ENCODE measurements at places on chromosomes 13 and 19. TPM values are rescaled to one million over a fixed set of nuclear protein-coding genes. Genes with fewer than 3 reads are reported as not detected.

GRCh38 chr19:51364200-51365106, 1.7 kb downstream of the ETFB start:
- no peaks in the 10 kb centered on the region for H3K27me3 ChIP-seq
- peaks cover 47% of the 10 kb centered on the region for H3K4me1 ChIP-seq
- no peak overlapping the region for H3K4me3 ChIP-seq
- peak overlapping the region; percentile 94 for H3K27ac ChIP-seq

DNA sequence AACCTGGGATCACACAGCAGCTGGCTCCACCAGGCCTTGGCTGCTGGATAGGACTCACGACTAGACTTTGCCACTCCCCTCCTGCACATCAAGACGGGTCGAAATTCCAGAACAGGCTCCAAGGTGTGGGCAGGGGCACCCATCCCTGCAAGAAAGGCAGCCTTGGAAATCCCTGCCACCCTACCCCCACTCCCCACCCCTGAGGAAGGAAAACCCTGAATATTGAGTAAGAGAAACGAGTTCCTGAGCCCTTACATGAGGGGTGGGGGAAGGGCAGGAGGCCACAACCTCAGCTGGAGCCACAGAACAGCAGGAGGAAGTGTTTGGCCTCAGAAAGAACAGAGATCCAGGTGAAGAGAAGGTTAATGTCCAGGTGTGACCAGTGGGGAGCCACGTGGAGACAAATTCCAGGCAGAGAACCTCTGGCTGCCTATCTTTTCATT, 20.1 kb downstream of the DEDD2 start:
- no peak overlapping the region for H3K27ac ChIP-seq
- peak; percentile 76 for DNase-seq
- H3K27me3 ChIP-seq = no peaks in the 10 kb centered on the region
- H3K4me1 ChIP-seq = no peaks in the 10 kb centered on the region
- peaks cover 9% of the 10 kb centered on the region for H3K36me3 ChIP-seq
- H3K4me3 ChIP-seq = no peak overlapping the region

DNA sequence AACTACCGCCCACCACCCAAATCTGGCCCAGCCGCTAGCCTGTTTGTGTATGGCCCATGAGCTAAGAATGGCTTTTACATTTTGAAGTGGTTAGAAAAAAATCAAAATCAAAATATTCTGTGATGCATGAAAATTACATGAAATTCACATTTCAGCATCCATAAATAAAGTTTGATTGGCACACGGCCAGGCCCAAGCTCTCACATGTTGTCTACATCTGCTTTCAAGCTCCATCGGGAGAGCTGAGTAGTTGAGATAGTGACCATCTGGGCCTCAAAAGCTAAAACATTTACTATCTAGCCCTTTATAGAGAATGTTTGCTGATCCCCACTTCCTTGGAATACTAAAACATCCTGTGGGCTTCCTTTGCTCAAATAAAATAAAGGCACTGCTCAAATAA, 14.5 kb downstream of the RFX2 start:
- H3K36me3 ChIP-seq = no peaks in the 10 kb centered on the region
- no peak overlapping the region for H3K27ac ChIP-seq
- no peaks in the 10 kb centered on the region for H3K27me3 ChIP-seq
- no peak for DNase-seq

DNA sequence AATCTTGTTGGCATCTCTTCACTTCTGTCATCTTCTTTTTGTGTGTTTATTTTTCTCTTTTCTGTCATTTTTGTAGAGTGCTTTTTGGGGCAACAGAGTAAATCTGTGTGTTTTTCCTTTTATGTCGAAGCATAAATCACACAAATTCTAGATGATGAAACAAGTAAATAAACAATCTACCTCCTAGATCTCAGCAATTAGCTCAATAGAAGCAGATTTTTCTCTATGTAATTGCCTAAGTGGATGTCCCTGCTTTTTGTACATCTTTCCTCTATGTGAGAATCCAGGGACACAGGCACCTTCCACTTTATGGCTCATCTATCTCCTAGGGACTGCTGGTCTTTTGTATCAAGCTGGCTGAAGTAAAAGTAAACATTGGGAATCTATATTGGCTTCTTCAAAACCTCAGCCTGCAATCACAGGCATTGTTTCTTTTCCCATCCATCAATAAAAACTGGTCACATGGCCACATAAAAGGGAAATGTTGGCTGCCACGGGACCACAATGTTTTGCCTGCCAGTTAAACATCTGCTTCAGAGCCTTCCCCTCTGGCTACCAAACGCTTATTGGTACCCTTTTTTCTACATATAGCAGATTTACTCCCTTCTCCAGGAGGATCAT, 323.8 kb downstream of the LMO7 start:
- no peaks in the 10 kb centered on the region for H3K4me1 ChIP-seq
- H3K36me3 ChIP-seq = no peaks in the 10 kb centered on the region
- no peak overlapping the region for H3K27ac ChIP-seq
- no peak overlapping the region for H3K4me3 ChIP-seq
- H3K27me3 ChIP-seq = no peaks in the 10 kb centered on the region
- no peak for DNase-seq

- H3K4me3 ChIP-seq = no peak overlapping the region
- no peak for DNase-seq
- peaks cover 22% of the 10 kb centered on the region for H3K4me1 ChIP-seq
- H3K27ac ChIP-seq = no peak overlapping the region
- no peaks in the 10 kb centered on the region for H3K27me3 ChIP-seq
- H3K36me3 ChIP-seq = no peaks in the 10 kb centered on the region
Observed at GRCh38 chr13:27054760-27055159, 116.9 kb downstream of the USP12 start.

GRCh38 chr19:35901854-35902661, at the start of gene HCST:
HCST (plus strand) TSS chr19:35902529; CDS start chr19:35902594, 65 bp downstream.
- H3K36me3 ChIP-seq = no peaks in the 10 kb centered on the region
- H3K27ac ChIP-seq = peak within 1 kb of the TSS; percentile 72
- H3K27me3 ChIP-seq = no peaks in the 10 kb centered on the region
- DNase-seq = peak; percentile 88

- H3K4me3 ChIP-seq = no peak overlapping the region
- H3K36me3 ChIP-seq = peaks cover 6% of the 10 kb centered on the region
- peaks cover 33% of the 10 kb centered on the region for H3K4me1 ChIP-seq
- DNase-seq = no peak
Observed at GRCh38 chr13:44471686-44472085, 98.1 kb downstream of the SERP2 start.

GRCh38 chr13:59677966-59678814, 485.5 kb downstream of the DIAPH3 start:
- peak; percentile 31 for DNase-seq
- H3K27me3 ChIP-seq = no peaks in the 10 kb centered on the region
- peaks cover 8% of the 10 kb centered on the region for H3K4me1 ChIP-seq
- H3K36me3 ChIP-seq = no peaks in the 10 kb centered on the region
- no peak overlapping the region for H3K27ac ChIP-seq
- no peak overlapping the region for H3K4me3 ChIP-seq

DNA sequence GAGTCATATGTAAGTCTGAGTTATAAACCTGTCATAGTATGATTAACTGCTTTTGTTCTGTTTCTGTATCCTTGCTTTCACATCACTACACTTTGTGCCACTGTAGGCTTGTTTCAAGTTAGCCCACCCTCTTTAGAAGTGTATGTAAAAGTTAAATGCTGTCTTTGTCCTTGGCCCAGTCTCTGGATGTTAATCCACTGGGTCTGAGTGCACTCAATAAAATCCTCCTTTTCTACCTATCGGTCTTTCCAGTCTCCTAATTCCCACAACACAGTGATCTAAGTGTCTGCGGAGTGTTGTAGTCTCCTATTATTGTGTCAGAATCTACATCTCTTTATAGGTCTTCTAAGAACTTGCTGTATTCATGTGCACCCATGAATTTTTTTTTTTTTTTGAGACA, 14.1 kb downstream of the ZNF429 start:
- DNase-seq = no peak
- no peak overlapping the region for H3K4me3 ChIP-seq
- H3K36me3 ChIP-seq = peaks cover 26% of the 10 kb centered on the region
- H3K27me3 ChIP-seq = no peaks in the 10 kb centered on the region
- no peak overlapping the region for H3K27ac ChIP-seq
- no peaks in the 10 kb centered on the region for H3K4me1 ChIP-seq

- no peak for DNase-seq
- H3K4me1 ChIP-seq = no peaks in the 10 kb centered on the region
- H3K36me3 ChIP-seq = no peaks in the 10 kb centered on the region
- H3K27ac ChIP-seq = no peak overlapping the region
Observed at GRCh38 chr13:98350746-98351330, 173.8 kb upstream of the RNF113B start.

DNA sequence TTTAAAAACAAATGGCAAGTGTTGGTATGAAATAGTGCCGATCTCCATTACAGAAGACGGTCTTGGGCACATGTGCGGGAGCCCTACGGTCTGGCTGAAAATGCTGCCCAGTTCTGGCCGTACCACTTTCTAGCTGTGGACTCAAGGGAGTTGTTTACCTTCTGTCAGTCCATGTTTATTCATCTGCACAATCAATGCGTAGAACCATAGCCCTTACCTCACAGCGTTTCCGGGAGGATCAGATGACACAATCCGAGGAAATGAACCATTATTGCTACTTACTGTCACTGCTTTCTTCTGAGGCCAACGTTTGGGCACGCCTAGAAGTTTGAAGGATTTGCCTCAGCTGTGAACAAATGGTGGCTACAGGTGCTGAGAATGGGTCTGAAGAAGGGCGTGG, 31.2 kb downstream of the GADD45B start:
- peak overlapping the region; percentile 61 for H3K4me3 ChIP-seq
- DNase-seq = peak; percentile 89
- H3K4me1 ChIP-seq = peaks cover 16% of the 10 kb centered on the region
- H3K27ac ChIP-seq = peak overlapping the region; percentile 72
- H3K27me3 ChIP-seq = no peaks in the 10 kb centered on the region
- no peaks in the 10 kb centered on the region for H3K36me3 ChIP-seq

- H3K27me3 ChIP-seq = no peaks in the 10 kb centered on the region
- H3K27ac ChIP-seq = no peak overlapping the region
- DNase-seq = no peak
- no peaks in the 10 kb centered on the region for H3K36me3 ChIP-seq
Observed at GRCh38 chr13:49855930-49856329, 63.4 kb upstream of the KPNA3 start.

DNA sequence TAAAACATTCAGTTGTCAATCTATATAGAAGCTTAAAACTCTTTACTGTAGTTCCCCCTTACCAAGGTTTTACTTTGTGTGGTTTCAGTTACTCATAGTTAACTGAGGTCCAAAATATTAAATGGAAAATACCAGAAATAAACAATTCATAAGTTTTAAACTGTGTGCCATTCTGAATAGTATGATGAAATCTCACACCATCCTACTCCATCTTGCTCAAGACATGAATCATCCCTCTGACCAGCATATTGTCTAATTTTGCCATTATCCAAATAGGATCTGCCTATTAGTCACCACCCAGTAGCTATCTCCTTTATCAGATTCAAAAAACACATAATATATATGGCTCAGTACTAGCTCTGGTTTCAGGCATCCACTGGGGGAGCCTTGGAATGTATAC, 22.4 kb downstream of the ZNF571 start:
- H3K36me3 ChIP-seq = no peaks in the 10 kb centered on the region
- H3K27me3 ChIP-seq = no peaks in the 10 kb centered on the region
- no peaks in the 10 kb centered on the region for H3K4me1 ChIP-seq
- DNase-seq = no peak
- no peak overlapping the region for H3K27ac ChIP-seq

DNA sequence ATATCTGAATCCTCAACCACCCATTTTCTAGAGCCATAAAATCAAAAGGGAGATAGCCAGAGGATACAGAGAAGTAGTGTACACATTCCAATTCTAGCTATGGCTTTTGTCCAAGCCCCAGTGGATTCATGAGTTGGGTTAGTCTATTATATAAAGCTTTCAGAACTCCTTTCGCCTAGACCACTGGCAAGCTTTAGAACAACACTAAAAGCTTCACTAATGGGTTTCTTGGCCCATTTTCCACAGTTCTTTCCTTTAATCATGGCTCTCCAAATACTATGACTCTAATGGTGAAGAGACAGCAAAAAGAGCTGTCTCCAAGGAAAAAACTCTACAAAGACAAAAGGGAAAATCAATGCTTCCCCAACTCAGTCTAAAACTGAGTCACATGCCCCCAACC, 48.2 kb upstream of the SLITRK5 start:
- H3K27me3 ChIP-seq = no peaks in the 10 kb centered on the region
- H3K4me1 ChIP-seq = no peaks in the 10 kb centered on the region
- no peak overlapping the region for H3K27ac ChIP-seq
- no peak for DNase-seq

DNA sequence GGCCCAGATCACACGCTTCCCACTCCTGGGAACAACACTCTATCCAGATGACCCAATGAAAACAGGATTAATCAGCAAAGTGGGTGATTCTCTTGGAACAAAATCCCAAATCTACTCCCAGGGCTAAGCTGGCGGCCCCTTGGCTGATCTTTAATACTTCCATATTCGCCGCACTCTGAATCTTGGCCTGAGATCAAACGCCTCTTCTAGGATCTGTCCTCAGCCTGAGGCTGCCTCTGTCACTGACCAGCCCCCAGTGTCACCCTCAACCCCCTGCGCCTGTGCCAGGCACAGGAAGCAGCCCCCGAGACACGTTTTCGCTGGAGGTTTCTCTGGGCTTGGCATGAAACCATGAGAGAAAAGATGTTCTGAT, 2.4 kb upstream of the CTXN1 start:
- H3K27me3 ChIP-seq = no peaks in the 10 kb centered on the region
- H3K4me1 ChIP-seq = peaks cover 25% of the 10 kb centered on the region
- peak overlapping the region; percentile 92 for H3K27ac ChIP-seq
- peak; percentile 91 for DNase-seq
- peak overlapping the region; percentile 40 for H3K4me3 ChIP-seq
- H3K36me3 ChIP-seq = peaks cover 25% of the 10 kb centered on the region

- no peaks in the 10 kb centered on the region for H3K4me1 ChIP-seq
- no peak overlapping the region for H3K27ac ChIP-seq
- no peak for DNase-seq
Observed at GRCh38 chr19:42697884-42698283, 42.4 kb downstream of the PSG3 start.

- no peak overlapping the region for H3K4me3 ChIP-seq
- H3K4me1 ChIP-seq = no peaks in the 10 kb centered on the region
- peaks cover 4% of the 10 kb centered on the region for H3K27me3 ChIP-seq
- H3K27ac ChIP-seq = no peak overlapping the region
- no peaks in the 10 kb centered on the region for H3K36me3 ChIP-seq
Observed at GRCh38 chr13:77489566-77490337, 45.8 kb upstream of the SCEL start.

GRCh38 chr19:11566164-11566563, 7.1 kb upstream of the ELOF1 start:
- H3K36me3 ChIP-seq = no peaks in the 10 kb centered on the region
- no peak overlapping the region for H3K27ac ChIP-seq
- H3K27me3 ChIP-seq = no peaks in the 10 kb centered on the region
- H3K4me3 ChIP-seq = no peak overlapping the region

Gene C19orf67
- not detected for total RNA-seq

Gene ZNF529
- total RNA-seq = 11.9 TPM

Gene FLT3
- total RNA-seq = not detected

Gene ZNF844
- total RNA-seq = 10.9 TPM

Gene DLL3
- total RNA-seq = not detected

Gene FSD1
- total RNA-seq = 1.1 TPM

Gene OR7D2
- not detected for total RNA-seq

Gene KCNJ14
- 0.59 TPM for total RNA-seq

Gene IL17D
- 2.1 TPM for total RNA-seq

Gene ZNF497
- total RNA-seq = 1.4 TPM
